Islet precursor cell (in vitro differentiated cells): ENCODE measurements at places on chromosomes 7 and 10.

DNA sequence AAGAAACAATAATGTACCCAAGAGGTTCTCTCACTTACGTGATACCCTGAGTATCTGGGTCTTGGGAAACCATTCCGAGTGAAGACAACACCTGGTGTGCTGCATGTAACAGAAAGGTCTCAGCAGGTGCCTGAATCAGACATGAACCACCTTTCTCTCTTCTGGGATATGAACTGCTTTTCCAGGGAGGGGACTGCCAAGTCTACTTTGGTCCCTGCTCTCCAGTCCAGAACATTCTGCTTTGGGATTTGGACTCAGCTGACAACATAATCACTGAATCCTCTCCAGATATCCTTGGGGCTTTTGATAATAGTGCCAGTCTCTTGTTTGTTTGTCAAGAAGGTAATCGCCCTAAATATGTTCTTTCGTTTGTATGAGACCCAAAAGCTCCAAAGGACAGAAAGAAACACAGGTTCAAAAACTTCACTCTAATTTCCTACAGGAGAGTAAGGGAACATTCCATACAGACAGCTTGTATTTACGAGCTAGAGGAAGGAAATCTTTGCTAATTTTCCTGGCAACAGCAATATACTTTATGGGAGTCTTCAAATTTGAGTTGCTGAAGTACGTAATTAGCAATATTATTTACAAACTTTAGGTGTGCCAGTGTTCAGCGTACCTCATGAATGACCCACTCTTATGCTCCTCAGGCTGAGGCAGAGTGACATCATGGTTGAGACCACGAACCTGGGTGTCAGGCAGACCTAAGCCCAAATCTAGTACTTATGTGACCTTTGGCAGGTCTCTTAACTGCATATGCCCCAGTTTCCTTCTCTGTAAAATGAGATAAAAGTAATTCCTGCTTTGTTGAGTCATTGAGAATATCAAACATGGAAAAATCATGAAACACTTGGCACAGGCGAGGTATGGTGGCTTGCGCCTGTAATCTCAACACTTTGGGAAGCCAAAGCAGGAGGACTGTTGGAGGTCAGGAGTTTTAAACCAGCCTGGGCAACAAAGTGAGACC is 5.4 kb downstream of the ABLIM1 start:
- no peak for DNase-seq

DNA sequence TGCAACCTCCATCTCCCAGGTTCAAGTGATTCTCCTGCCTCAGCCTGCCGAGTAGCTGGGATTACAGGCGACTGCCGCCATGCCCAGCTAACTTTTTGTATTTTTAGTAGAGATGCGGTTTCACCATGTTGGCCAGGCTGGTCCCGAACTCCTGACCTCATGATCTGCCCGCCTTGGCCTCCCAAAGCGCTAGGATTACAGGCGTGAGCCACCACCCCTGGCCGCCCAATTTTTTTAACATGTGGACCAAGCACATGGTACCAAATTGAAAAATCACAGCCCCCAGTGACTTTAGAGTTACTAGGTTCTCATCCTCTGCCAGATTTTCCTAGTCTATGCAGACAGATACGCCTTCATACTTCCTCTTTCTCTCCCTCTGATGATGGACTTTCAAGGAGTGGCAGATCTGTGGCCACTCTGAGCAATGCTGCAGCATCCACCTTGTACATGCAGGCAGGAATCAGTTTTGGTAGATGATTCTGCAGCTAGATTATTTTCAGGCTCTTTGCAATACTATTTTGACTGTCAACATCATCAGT is 34.0 kb upstream of the EZH2 start:
- DNase-seq: no peak

GRCh38 chr7:132572526-132572925 is 3.7 kb downstream of the PLXNA4 start:
- no peak for DNase-seq

DNA sequence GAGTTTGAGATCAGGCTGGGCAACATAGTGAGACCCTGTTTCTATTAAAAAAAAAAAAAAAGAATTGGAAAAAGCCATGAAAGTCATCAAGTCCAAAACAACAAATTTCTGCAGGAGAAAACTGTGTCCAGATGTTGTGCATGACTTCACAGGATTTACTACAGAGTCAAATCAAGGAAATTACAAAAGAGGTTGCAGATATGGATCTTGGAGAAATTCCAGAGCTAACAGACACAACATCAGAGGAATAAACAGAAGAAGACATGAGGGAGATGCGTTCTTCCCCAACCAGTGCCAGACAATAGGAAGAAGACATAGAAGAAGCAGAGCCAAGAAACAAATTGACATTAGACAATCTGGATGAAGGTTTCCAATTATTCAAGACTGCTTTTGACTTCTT is 24.3 kb upstream of the KCNIP2 start:
- no peak for DNase-seq

GRCh38 chr7:69959789-69960499 is 361.7 kb downstream of the AUTS2 start:
- DNase-seq: no peak

DNA sequence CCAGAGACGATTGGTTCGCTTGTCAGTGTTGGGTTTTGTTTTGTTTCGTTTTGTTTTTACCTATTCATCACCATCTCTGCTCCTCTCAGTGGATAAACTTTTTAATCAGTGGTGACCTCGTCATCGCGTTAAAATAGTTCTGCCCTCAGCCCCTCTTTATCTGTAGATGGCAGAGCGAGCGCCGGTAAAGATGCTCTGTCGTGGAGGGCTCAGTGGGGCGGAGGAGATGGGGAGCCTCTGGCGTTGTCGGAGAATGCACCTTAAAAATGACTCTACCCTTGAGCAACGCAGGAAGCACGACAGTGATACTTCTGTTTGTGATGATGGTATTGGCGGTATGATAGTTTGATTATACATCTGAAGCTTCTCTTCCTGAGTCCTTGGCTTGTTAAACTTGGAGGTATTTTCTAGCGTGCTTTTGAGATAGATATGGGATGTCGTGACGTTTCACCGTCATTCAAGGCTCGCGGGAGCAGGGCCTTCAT is 554 bp downstream of the CSGALNACT2 start:
- no peak for DNase-seq

- DNase-seq: peak; percentile 94
Observed at GRCh38 chr7:74525881-74526280, 72.2 kb downstream of the GTF2IRD1 start.

DNA sequence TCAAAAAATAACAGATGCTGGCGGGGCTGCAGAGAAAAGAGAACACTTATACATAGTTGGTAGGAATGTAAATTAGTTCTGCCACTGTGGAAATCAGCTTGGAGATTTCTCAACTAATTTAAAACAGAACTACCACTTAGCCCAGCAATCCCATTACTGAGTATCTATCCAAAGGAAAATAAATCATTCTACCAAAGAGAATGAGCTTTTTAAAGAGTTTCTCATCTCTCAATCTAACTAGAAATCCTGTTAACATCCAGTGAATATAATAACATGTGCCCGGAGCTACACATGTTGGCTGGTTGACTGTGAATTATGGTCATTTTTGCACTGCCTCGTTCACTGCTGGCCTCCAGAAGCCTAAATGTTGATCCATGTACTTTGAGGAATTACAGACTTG is 39.3 kb downstream of the BET1 start:
- DNase-seq: no peak

- DNase-seq: peak; percentile 77
Observed at GRCh38 chr7:55504093-55504859, 68.0 kb downstream of the VOPP1 start.

- no peak for DNase-seq
Observed at GRCh38 chr10:60940446-60940845, 3.5 kb downstream of the RHOBTB1 start.

DNA sequence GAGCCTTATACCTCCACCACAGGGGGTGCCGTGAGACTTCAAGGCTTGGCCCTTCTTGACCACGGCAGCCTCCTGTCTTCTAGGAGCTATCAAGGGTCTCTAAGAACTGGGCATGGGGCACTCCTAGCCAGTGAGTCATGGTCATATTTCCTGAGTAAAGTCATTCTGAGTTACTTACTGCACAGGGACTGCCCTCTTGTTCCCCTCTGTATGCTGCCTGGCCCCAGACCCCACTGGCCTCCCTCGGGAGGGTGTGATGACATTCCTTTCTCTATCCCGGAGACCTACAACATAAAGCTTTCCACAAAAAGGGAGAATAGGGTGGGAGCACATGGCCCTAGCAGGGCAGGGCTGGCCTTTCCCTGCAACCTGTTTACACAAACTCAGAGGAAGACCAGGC is 21.4 kb downstream of the DPCD start:
- no peak for DNase-seq

DNA sequence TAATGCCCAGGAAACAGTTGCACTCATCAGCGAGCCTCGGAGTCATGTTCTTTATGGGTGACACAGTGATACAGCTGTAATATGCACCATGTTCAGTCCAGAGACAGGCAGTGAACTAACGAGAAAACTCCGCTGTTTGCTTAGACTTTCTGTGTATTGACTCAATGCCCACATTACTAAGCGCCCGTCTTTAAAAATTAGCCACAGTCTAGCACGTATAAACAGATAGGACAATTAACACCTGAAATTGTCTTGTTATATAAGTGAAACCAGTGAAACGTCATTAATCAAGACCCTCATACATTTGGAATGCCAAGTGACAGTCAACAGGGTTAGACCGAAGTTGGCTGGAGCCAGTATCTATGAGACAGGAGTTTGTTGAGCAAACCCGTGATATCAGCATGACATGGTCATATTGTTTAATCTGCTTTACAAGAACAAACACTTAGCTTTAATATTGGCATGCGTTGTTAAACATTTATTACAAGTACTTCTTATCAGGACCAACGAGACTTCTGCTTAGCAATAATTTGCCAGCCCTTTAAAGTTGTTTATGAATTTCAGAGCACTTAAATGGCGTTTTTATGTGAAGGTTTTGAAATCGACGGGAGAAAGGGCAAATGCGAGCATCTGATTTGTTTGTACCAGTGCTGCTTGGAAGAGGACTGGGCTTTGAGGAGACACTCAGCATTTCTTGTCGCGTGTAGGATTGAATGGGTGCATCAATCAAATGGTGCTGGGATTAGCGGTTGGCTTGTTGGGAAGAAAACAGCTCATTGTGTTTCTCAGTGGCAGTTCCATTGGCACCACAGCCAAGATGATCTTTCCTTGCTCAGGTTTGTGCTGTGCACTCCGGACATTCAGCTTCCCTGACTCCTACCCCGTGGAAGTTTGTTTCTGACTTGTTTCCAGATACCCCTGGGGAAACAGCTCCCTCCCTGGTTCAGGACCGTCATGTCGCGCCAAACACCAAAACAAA is 56.3 kb downstream of the CAMK1D start:
- no peak for DNase-seq

GRCh38 chr10:50322077-50322476 is 70.8 kb upstream of the ASAH2 start:
- no peak for DNase-seq

DNA sequence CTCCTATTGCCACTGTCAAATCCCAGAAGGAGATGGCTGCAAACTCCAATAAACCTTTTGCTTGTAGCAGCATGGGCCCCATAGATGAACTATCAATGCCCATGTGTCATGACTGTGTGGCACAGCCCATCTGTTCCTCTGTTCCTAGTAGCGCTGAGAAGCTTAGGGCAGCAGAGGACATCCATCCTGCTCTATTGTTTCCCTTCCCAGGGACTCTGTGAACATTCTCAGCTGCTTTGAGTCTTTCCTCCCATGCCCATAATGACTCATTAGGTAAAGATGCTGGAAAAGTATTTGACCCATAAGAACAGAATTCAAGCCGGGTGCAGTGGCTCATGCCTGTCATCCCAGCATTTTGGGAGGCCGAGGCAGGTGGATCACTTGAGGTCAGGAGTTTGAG is 28.3 kb downstream of the STMP1 start:
- DNase-seq: no peak

DNA sequence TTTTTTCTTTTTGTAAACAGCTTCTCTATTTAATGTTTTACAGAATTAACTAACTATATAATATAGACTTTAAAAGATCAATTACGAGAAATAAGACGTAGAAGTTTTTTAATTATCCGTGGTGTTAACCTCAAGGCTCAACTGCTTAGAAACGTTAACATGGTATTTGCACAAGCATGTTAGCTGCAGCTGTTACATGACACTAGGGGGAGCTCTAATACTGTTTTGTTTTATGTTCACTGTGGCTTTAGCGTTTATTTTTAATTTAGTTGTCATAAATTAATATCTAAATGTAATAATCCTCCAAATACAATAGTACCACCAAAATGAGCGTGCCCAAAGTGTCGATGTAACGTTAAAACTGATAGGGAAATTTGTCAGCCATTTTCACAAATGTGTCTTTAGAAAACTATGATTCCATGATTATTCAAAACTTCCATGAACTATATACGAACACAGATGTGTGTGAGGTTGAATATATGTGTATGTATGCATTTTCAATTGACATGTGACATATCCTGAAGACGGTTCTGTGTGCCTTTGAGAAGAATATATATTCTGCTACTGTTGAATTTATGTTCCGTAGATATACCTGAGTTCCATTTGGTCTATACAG is 828.8 kb upstream of the MBL2 start:
- no peak for DNase-seq

- DNase-seq: no peak
Observed at GRCh38 chr7:152344253-152344652, 91.5 kb downstream of the KMT2C start.

DNA sequence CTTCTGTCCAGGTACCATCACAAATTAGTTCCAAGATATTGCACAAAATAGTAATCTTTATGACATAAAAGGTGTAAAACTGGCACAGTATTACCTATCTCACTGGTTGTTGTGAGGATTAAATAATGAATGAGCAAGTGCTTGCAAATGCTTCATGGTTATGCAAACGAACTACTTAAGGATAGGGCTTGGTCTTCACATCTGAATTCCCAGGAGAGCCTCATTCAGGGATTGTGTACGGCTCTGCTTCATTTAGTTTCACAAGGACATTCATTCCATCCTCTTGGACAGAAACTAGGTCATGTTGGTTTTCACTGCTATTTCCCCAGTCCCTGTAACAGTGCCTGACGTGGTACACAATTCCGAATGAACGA is 12.1 kb downstream of the ABCA13 start:
- DNase-seq: no peak

GRCh38 chr7:148419856-148420832 is 170.4 kb upstream of the C7orf33 start:
- DNase-seq: no peak

DNA sequence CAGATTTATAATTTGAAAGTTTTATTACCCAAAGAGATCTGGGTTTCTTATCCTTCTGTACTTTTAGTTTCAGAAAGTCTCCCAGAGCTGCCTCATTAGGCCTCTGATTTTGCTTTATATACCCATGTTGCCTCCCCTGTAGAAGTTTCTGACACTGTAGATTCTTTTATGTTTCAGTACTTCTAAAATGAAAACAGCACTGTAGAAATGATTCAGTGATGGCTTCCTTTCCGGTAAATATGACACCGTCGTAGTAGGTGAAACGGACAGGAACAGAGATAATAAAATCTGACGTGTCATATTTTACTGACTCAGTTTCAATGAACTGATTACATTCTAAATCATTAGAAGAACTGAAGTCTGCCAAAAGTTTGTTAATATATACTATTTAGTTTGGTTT is 272.7 kb downstream of the TWIST1 start:
- no peak for DNase-seq
